CD4-positive, alpha-beta T cell treated with Interleukin-1 beta for 1 hour (primary cell): ENCODE measurements at places on chromosomes 1 and 21.

DNA sequence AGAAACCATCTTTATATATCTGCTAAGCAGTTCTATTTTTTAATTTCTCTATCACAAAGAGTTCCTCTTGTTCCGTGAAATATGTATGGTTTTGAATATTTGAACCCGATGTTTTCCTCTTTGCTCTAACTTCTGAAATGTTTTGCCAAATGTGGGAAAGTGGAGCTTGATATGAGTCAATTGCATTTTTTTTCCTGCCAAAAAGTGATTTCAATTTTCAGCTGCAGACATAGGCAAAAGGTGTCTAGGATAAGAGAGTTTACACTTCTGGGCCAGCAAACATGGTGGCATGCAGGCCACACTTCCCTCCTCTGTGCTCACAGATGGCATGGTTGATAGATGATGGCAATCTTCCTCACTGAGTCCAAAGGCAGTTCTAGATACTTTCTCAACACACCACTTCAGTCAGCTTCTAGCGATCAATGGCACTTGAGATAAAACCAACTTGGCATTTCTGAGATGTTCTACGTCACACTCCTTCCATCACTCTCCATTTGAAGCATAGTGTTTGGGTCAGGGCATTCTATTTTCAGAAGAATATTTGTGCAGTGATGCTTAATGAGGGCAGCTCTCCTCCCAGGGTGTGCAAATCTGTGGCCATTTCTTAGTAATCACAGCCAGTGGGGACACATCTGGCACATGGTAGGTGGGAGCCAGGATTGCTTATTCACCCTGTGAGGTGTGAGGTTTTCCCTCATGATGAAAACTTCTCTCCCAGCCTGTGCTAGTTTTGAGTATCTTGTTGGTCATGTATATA, 54.4 kb upstream of the SCAF4 start:
- DNase-seq, result no peak

- no peak for DNase-seq
Observed at GRCh38 chr1:29332204-29332603, 95.9 kb downstream of the PTPRU start.

GRCh38 chr1:85451236-85451830, 13.6 kb downstream of the DDAH1 start:
- DNase-seq, result no peak

DNA sequence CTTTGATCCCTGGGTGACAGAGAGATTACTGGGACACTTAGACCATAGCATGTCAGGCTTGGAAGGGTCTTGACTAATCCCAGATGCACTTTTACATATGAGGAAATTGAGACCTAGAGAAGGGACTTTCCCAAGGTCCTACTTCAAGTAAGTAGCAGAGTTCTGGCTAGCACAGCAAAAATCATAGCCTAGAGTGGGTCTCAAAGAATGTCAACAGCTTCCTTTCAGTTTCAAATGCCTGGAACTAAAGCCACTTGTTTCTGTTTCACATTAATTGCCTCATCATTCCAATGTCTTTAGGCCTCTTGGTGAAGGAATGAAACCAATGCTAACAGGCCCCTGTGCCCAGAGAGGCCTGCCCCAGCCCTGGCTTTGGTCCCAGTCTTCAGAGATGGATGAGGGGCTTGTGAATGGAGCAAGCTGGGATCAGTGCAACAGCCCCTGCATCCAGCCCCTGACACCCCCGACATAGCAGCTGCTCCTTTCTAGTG, 26.6 kb downstream of the ATF3 start:
- no peak for DNase-seq

- DNase-seq, result no peak
Observed at GRCh38 chr1:61607448-61607847, 117.5 kb downstream of the TM2D1 start.

DNA sequence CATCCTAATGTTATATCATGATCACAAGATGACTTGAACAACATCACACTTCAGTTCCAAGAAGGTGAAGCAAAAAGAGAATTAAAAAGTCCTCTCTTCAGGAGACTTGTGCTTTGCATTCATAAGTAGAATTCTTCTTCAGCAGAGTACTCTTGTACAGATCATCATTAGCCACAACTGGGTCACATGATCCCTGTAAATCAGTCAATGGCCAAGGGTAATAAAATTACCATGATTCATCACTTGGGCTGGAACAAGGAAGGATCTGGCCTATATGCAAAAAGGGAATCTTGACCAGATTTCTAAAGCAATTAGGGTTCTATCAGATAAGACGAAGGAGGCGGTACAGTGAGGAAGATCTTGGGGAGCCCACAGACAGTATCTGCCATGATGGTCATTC, 458.0 kb upstream of the DEPDC1 start:
- no peak for DNase-seq

DNA sequence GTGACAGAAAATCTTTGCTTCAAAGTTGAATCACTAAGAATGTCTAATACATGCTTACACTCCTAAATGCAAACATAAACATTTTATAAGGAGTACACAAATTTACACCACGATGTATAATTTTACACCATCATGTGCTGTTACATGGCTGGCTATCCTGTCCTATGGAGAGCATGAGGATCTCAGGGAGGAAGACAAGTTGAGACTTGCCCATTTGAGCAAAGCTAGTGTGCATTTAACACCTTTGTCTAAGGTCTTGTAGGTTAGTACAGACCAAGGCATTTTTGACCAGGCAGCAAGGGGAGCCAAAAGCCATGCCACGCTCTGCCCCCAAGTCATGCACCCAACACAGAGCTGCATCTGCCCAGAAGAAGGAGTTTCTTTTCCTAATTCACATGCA, 14.5 kb upstream of the COG2 start:
- DNase-seq, result no peak

GRCh38 chr21:26810676-26811415, 34.4 kb downstream of the ADAMTS1 start:
- no peak for DNase-seq

- no peak for DNase-seq
Observed at GRCh38 chr1:46173361-46173856, 1.5 kb upstream of the TSPAN1 start.

GRCh38 chr1:80926531-80926930, 874.2 kb upstream of the ADGRL2 start:
- DNase-seq, result no peak

DNA sequence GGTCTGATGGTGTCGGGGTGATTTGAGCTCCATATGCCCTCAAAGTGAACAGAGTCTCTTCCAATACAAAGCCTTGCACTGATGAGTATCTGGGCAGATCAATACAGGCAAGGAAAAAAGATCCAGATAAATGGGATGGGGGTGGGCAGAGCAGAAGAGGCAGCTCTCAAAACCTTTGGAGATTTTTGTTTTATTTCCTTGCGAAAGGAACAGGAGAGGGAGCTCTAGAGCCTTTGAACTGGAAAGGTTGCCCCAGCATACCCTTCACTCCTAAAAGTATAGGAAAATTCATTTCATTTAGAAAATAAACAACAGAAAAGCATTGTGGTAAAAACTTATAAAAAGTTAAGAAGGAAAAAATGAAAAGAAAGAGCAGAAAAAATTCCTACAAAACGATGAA, 31.4 kb upstream of the OLIG2 start:
- DNase-seq, result no peak

- DNase-seq, result no peak
Observed at GRCh38 chr1:217910203-217910602, 279.1 kb downstream of the SPATA17 start.

DNA sequence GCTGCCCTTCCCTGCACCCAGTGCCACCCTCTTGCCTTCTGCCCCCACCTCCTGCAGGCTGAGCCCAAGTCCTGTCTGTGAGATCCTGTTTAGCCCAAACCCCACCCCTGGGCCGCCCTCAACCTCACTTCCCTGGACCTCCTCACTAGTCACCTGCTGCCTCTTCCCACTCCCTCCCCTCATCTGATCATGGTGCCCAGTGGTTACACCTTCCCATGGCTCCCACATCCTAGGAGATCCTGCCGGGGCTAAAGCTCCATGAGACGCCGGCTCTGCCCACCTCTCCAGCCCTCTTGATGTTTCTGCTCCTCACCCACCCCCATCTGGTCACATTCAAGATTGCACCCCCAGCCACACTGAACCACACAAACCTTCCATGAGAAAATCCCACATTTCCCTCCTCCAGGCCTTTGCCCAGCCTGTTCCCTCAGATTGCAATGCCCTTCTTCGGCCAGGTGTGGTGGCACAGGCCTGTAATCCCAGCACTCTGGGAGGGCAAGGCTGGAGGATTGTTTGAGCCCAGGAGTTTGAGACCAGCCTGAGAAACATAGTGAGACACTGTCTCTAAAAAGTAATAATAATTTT, 17.0 kb downstream of the TTC39A start:
- no peak for DNase-seq

DNA sequence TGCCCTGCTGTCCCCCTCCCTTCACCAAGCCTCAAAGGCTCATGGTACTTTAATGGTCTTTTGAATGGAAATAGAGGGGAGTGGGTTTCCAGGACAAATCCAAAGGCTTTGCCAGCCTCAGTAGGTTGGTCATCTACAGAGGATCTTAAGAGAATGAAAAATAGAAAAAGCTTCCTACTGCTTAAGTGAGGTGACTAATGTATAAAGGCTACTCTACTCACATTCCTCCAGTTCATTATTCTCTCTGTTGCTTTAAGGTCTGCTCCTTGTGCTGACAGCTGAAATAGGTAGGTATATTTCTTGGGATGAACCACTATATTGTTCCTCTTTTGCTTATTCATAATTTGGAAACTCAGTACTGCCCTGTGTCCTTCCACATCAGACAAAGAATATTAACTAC, 10.4 kb upstream of the CHIA start:
- DNase-seq, result no peak

GRCh38 chr1:53134961-53135734, 7.3 kb downstream of the SLC1A7 start:
- DNase-seq, result no peak

GRCh38 chr1:232227306-232227705, 402.6 kb downstream of the SIPA1L2 start:
- DNase-seq, result no peak

DNA sequence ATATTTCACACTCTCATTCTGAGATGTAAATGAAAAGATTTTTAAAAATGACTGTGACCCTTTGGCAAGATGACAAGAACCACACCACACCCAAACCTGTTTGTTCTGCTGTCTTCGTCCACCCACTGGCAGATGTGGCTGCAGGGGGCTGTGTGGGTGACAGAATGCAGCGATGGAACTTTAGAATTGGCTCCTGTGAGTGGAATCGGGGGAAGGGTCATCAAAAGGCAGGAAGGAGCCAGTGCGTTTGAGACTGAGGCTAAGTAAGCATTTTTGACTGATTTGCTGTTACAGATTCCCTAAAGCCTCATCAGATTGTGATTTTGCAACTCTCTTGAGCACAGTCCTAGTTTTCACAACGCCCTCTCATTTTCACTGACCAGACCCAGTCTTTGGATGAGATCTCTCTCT, 111.2 kb upstream of the ADGRL2 start:
- no peak for DNase-seq

DNA sequence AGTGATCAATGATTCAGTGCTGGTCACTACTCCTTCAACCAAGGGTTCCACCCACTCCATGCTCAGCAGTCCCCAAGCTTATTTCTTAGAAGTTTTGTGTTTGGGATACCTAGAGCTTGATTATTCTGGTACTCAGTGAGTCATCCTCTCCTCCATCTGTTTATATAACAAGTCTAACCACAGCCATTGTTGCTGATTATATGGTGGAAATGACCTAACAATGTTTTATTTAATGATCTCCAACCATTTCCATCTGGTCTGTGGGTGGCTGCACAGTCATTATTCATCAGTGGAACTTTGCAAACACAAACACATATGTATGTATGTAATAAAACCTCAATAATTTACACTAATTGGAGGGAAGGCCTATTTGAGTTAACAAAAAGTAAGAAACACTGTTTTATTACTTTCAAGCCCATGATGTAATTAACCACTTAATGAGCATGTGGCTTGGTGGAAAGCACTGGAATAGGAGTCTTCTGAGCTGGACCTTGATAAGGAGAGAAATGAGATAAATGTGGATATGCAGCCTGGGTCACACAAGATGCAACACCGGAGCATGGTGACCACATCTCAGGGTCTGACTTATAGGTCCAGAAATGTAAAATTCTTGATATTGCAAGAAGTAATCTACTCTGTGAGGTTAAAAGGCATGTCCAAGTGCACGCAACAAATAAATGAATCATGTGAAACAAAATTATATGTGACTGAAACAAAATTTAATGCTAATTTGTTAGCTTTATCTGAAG, 99.0 kb upstream of the WLS start:
- no peak for DNase-seq

GRCh38 chr21:20971296-20971921, 26.8 kb upstream of the NCAM2 start:
- no peak for DNase-seq

- DNase-seq, result no peak
Observed at GRCh38 chr1:219130366-219130935, 43.2 kb upstream of the LYPLAL1 start.

DNA sequence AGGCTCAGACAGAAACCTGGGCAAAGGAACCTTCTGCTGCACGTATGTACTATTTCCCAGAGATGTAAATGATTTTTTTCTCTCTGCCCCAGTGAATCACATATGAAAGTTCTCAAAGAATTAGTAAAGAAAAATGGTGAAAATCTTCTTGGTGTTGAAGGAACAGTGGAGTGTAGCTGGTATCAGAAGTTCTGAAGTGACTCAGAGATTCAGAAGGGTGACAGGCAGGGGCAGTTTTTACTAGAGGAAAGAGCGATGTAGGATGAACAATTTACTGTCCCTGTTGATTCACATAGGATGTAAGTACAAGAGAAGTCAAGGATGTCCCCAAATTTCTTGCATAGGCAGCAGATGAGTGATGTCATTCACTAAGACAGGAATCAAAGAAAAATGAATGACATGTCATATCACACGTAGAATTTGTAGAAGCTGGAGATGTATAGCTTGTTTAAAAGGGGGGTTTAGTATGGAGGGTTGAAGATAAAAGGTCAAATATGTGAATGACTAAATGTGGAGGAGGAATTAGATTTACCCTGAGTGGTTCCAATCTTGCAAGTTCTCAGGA, 26.4 kb downstream of the WLS start:
- no peak for DNase-seq

DNA sequence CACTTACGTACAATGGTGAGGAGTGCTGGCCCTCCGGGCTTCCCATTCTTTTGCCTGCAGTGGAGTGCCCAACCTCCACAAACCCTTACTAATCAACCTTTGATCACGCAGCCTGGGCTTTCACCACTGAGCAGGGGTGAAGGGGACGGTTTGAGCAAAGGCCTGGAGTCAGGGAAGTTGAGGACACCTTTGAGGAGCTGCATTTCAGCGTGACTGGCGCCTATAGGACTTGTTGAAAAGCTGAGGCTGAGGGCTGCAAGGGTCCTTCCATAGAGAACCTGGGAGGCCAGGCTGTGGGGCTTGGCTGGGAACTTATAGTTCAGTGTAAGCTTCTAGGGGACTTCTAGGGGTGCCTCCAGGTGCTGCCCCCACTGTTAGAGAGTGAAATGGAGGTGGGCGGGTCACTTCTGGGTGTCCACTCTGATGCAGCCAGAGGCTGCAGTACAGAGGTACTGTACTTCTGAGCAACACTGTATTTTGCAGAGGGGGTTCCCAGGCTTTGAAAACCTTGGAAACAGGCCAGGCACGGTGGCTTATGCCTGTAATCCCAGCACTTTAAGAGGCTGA, 9.8 kb downstream of the SYTL1 start:
- DNase-seq, result no peak
